NCI-H2081 (cell line): ENCODE measurements at places on chromosomes 4 and X.

DNA sequence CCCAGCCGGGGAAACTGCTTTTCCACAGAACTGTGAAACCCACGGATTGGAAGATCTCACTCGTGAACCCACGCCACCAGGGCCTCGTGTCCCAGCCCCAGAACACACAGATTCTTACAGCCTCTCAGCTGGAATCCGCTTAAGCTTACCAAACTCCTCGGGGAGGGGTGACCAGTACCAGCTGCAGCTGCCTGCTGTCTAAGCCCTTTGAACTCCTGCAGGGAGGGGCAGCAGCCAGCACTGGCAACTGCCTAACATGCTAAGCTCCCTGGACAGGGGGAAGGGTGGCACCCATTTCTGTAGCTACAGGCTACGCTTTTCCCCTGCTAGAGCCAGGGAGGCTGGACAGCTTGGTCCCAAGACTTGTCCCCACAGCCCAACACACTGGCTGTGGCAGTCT, 38.4 kb downstream of the TBL1X start:
- no peak for DNase-seq

- no peak for DNase-seq
These were observed 33.9 kb downstream of the PDK3 start for GRCh38 chrX:24498975-24499374.

- DNase-seq = no peak
These were observed 89.7 kb upstream of the TFDP3 start for GRCh38 chrX:133307637-133308498.

GRCh38 chrX:17375637-17376430, 834 bp downstream of the NHS start:
- DNase-seq = no peak

- DNase-seq = no peak
These were observed 62.2 kb upstream of the RAB33B start for GRCh38 chr4:139391731-139392130.

- DNase-seq = no peak
These were observed 229.2 kb upstream of the AFF2 start for GRCh38 chrX:148271263-148271662.

GRCh38 chr4:73911746-73912145, 42.6 kb downstream of the CXCL1 start:
- no peak for DNase-seq

GRCh38 chr4:153409924-153410501, 56.1 kb upstream of the TMEM131L start:
- DNase-seq = no peak

GRCh38 chr4:177339477-177340374, 30.1 kb downstream of the NEIL3 start:
- DNase-seq = peak; percentile 8

DNA sequence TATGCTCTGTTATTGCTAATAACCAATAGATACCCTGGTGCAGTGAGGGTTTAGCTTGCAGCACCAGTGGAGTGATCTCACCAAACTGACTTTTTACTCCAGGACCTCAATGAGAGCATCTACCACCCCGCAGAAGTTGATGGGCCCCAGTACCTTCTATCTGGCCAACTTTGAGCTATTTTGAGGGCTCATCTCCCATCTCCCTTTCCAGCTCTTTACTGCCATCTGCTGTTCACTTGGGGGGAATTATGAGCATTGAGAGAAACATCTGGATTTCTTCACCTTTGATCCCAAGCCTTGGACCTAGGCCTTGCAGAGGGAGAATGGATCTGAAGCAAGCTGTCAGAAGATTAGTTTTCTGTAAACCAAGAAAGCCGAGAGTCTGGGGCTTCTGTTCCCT, 143.6 kb downstream of the TMEM164 start:
- DNase-seq = peak; percentile 52

- DNase-seq = no peak
These were observed 39.4 kb downstream of the GSX2 start for GRCh38 chr4:54139332-54139731.

DNA sequence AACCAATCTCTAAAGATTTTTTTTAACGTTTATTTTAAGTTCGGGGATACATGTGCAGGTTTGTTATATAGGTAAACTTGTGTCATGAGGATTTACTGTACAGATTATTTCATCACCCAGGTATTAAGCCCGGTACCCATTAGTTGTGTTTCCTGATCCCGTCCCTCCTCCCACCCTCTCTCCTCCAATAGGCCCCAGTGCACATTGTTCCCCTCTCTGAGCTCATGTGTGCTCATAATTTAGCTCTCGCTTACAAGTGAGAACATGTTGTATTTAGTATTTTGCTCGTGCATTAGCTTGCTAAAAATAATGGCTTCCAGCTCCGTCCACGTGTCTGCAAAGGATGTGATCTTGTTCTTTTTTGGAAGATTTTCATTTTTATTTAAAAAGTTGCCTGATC, 2309.4 kb upstream of the AGA start:
- DNase-seq = no peak

GRCh38 chrX:49978176-49978575, 55.8 kb downstream of the CLCN5 start:
- no peak for DNase-seq

- no peak for DNase-seq
These were observed 159.0 kb downstream of the LRBA start for GRCh38 chr4:150855981-150856510.

DNA sequence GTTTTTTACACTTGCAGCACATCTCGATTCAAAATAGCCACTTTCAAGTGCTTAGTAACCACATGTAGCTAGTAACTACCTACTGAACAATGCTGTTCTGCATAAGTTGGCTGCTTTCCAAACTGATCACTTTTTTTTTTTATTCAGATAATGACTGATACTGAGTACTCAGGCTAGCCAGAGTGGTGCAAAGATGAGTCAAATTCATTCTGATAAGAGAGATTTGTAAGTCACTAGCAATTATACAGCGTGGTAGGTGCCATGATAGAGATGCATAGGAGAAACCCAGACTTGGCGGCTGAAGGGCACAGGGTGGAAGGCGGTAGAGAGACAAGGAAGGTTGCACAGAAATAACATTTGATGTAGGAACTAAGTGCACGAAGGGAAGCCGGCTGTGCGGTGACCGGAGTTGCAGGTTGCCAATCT, 357 bp upstream of the IGBP1 start:
- DNase-seq = no peak

GRCh38 chr4:6354119-6354518, 84.5 kb downstream of the WFS1 start:
- no peak for DNase-seq

GRCh38 chrX:122625239-122625638, 558.8 kb upstream of the GRIA3 start:
- no peak for DNase-seq

- DNase-seq = no peak
These were observed 3.3 kb downstream of the SH3BP2 start for GRCh38 chr4:2795893-2796848.

DNA sequence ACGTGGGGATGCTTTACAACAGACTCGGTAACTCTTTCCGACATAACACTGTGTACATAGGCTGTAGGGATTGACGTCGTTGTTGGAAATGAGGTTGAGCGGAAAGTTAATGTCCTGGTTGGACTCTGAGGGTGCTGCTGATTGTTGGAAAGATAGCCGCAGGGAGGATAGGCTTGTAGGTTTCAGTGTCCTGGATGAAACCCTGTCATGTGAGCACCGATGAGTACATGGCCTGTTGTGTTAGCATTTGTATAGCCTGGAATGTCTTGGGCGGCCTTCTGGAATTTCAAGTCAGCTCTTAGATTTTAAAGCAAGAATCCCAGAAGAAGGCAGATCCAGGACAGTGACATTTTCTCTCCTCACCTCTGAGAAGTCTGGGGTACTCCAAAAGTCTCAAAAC, 63.3 kb downstream of the TBC1D14 start:
- no peak for DNase-seq

DNA sequence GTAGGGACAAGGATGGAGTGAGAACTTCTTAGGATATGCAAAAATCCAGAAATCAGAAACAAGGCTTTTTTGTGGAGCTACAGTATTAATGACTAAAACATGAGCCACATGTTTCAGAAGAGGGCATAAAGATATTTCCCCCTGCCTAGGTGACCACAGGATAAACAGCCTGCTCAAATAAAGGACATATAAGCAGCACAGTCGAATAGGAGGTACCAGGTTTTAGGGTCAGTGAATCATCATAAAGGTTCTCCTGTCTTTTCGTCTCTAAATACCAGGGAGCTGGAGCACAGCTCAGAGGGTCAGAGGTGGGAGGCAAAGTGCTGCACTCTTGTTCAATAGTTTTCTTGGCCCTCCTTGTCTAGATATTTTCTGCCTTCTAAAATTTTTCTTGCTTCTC, 211.9 kb upstream of the HS3ST1 start:
- no peak for DNase-seq

DNA sequence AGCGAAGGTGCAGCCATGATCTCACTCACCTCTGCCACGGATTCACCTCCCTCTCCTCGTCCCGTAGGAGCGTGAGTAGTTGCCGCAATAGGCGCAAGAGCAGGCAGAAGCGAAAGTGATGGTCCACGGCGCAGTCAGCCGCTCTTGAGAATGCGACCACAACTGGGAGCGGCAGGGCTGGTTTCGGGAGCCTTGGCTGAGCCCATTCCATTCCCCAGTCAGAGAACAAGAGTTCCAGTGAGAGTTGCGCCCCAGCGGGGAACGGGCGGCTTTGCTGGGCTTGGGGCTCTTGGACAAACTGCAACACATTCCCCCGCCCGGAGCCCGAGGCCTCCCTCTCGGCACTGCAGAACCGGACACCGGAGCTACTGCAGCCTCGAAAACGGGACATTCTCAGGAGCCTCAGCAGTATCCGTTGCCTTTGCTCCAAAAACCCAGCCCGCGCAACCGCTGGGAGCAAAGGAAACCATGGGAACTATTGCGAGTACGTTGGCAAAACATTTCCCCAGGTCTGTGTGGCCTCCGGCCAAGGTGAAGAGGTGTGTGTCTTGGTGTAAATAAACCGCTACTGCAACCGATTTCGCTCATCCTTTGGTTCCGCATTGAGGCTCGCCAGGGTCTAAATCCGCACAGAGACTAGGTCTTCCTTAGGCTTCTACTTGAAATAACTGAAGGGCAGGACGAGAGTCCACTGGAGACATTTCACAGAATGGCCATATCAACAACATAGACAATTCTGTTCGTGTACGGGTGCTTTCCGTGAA, 5.7 kb upstream of the ZBTB33 start:
- peak; percentile 83 for DNase-seq

- no peak for DNase-seq
These were observed 97.9 kb downstream of the CPZ start for GRCh38 chr4:8690216-8691150.

DNA sequence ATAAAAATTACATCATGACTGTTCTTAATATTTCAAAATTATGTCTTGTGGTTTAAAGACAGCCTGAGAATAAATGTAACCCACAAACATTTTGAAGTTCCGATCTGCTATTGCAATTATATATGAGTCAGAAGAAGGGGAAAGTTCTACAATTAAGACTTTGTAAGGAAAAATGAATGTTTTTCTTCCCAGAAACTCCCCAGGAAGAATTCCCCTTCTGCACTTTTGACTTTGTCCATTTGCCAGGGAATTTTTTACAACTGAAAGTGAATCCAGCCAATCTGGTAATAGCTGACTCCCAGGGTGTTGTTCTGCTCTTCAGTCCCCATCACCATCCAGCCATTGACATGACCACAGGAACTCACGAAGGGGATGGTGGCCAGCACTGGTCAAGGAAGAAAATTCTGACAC, 61.6 kb upstream of the NOCT start:
- no peak for DNase-seq

DNA sequence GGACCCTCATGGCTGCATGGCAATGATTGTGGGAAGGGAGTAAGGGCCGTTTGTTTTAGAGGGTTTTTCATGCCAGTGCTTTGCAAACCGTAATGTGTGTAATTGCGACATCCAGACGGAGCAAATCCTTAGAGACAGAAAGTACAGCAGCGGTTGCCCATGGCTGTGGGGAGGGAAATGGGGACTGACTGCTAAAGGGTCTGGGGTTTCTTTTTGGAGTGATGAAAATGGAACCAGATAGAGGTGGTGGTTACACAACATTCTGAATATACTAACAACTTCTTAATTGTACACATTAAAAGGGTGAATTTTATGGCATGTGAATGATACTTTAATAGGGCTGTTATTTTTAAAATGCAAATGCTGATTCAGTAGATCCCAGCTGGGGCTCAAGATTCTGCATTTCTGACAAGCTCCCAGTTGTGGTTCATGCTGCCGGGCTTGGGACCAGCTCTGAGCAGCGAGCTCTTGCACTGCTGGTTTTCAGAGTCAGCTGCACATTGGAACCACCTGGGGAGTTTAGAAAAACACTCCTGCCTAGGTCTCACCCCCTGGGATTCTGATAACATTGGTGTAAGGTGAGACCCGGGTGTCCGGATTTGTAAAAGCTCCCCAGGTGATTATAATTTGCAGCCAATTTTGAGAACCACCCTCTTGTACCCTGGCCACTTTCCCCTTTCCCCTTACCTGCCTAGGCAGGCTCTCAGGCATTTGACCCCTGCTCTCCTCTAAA, 47.7 kb downstream of the PRPS1 start:
- peak; percentile 26 for DNase-seq

- peak; percentile 64 for DNase-seq
These were observed 206.3 kb downstream of the SLC4A4 start for GRCh38 chr4:71545168-71545567.

DNA sequence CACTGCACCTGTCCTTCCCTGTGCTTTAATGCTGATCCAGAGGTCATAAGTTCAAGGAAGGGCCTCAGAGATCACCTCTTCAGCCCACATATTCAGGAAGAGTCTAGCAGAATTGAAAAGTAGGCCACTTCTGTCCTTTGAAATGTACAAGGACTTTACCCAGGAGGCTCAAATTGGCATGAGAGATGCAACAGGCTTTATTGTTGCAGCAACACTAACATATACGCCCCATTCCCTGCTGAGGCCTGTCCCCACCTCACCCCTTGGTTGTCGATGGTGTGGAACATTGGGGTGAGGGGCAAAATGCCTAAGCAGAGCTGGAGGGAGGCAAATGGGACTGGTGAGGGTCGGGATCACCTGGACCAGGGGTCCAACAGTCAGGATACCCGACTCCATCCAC, 2.8 kb downstream of the PRAF2 start:
- no peak for DNase-seq

GRCh38 chrX:129495900-129496299, 27.4 kb downstream of the SMARCA1 start:
- DNase-seq = no peak

- DNase-seq = no peak
These were observed 22.8 kb downstream of the MAD2L1 start for GRCh38 chr4:120043828-120044227.

DNA sequence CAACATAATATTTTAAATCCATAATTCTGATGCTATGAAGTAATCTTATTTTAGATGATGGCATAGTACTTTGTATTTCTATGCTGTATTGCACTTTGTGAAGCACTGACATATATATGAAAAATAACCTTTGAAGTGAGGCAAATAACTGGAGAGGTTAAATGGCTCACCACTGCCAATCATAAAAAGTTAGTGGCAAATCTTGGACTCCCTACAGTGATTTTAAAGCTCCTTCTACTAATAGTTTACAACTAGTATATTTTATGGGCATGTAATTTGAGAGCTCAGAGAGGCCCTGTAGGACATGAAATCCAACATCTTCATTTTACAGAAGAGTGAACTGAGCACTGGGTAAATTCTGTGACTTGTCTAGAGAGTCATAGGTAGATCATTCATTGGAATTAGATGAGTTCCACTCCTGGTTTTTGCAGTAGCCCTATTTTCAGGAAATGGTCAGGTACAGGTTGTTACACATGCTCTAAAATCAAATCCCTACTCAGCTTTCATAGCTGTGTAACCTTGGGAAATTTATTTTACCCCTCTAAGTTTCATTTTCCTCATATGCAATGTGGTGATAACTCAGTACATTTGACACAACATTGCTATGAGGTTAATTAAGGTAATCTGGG, 804 bp upstream of the GC start:
- no peak for DNase-seq

GRCh38 chr4:138579146-138579545, 337.0 kb upstream of the SLC7A11 start:
- no peak for DNase-seq
